Osteoblast (primary cell): ENCODE measurements at places on chromosomes 12 and 14. TPM values are rescaled to one million over a fixed set of nuclear protein-coding genes. Genes with fewer than 3 reads are reported as not detected.

Gene RNASE1
- total RNA-seq: 1.1 TPM in 1 of 2 replicates, not detected in the other

Gene CTSG
- not detected in 2 replicates for total RNA-seq

Gene GZMB
- total RNA-seq: not detected in 2 replicates

Gene SARNP
- total RNA-seq: 53.6 and 56.6 TPM in 2 replicates

Gene ANO2
- total RNA-seq: under 0.01 and 0.29 TPM in 2 replicates

Gene SYNE3
- 23.9 and 26.8 TPM in 2 replicates for total RNA-seq

Gene NYNRIN
- total RNA-seq: 7.2 and 9.1 TPM in 2 replicates

Gene TMEM263
- 125 and 130 TPM in 2 replicates for total RNA-seq

Gene PLEKHD1
- total RNA-seq: under 0.01 TPM in 2 replicates

Gene FGD4
- total RNA-seq: 5.6 and 11.9 TPM in 2 replicates

Gene PPP1R36
- total RNA-seq: 0.88 and 1.1 TPM in 2 replicates

Gene KRT1
- not detected in 2 replicates for total RNA-seq

Gene OAS2
- 8.3 and 18.1 TPM in 2 replicates for total RNA-seq

Gene PLEKHG7
- not detected in 2 replicates for total RNA-seq

Gene SLC24A4
- under 0.01 TPM in 1 of 2 replicates, not detected in the other for total RNA-seq
